ENCODE measurements at places on chromosomes 3 and 15.
A peak's percentile ranks its signal among the peaks of the same experiment; 100 is the strongest.

- DNase-seq, result no peak
Observed at GRCh38 chr3:190577225-190577624, 63.3 kb downstream of the IL1RAP start.

DNA sequence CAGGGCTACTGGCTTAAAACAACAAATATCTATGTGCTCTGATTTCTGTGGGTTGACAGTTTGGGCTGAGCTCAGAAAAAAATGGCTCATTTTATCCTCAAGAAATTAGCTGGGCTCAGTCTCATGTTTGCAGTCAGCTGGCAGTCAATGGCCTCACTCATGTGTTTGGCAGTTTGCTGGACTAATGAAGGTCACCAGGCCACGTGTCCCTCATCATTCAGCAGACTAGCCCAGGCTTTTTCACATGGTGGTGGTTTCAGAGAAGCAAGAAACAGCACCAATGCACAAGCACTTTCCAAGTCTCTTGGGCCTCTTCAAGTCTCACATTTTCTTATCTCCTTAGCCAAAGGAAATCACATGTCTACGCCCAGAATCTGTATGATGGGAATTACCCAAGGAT lies 478.3 kb upstream of the PPP2R3A start:
- no peak for DNase-seq

GRCh38 chr3:166367947-166368533 lies 530.8 kb upstream of the BCHE start:
- DNase-seq, result peak; percentile 33

DNA sequence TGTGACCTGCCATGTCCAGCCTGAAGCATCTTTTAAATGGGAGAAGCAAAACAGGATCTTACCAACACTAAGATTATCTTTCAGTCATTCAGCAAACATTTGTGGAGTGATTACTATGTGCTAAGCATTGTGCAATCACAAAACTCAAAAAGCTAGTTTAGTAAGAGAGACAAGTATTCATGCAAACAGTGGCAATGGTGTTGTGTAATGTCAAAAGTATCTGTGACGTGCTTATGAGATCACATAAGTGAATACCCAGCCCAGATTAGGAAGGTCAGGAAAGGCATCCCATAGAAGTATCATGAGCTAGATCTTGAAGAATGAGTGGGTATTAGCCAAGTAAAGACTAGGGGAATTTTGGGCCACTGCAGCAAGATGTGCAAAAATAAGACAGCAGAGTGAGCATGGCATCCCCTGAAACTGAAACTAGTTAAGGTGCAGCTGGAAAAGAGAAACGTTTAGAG lies 32.1 kb downstream of the SEC62 start:
- DNase-seq, result no peak

- no peak for DNase-seq
Observed at GRCh38 chr15:34993412-34993811, 5.3 kb upstream of the ZNF770 start.

DNA sequence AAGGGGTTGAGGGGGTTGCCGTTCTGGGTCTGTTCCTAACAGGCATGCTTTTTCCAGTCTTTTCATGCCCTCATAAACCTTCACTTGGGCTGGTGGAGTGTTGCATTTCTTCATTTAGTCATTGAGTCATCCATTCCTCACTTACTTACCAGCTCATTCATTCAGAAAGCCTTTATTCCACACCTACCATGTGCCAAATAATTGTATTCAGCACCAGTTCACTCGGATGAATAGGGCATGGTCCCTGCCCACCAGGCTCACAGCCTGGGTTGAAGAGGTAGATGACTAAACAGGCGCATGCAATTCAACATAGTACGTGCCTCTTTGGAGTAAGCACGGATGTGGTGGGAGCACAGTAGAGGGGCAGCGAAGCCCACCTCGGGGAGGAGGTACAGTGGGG lies 35.1 kb upstream of the THSD4 start:
- no peak for DNase-seq

DNA sequence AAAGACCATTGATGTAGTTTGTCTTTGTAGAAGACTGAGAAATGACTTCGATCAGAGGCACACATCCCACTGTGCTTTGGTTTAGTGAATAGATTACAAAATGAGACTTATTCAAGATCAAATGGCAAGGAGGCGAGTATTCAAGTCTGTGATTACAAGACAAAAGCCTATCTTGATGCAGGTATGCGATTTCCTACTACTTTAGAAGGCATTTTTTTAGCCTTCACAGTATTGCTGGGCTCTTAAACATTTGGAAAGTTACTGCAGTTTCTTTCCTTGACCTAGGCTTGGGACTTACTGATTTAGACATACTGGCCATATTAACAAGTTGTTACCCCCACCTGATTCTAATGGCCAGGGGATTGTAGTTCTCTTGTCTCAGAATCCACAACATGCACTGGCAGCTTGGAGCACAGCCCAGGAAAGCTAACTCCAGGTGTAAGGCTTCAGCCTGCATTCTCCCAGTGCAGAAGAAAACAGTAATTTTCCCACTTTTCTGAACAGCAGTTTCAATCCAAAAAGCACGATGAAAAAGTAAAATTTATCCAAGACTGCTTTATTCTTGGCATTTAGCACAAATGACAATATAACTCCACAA lies 311.6 kb downstream of the EPHA6 start:
- DNase-seq, result no peak

GRCh38 chr3:42498791-42499477 lies 3.5 kb upstream of the VIPR1 start:
- no peak for DNase-seq

- DNase-seq, result no peak
Observed at GRCh38 chr3:18396428-18396827, 28.7 kb downstream of the SATB1 start.

DNA sequence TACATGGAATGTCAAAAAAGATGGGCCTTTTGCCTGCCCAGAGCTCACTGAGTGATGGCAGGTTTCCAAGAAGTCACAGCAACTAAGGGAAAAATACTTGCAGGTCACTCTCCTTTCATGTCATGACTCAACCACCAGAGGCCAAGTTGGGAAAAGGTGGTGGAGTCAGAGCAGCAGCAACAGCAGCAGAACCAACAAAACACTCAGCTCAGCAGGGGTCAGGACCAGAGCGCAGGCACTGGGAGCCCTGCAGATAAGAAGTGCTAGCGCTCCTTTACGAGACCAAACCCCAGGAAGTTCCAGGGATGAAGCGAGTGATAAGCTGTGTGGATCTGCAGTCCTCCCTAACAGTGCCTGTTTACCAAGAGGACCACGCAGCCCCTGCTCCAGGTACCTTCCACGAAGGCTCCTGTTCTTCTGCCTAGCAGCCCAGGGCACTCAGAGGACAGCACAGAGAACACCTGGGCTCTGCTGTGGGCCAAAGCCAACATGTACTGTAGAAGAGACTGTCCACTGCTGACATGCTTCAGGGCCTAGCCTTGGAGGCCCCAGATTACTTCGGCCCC lies 26.0 kb downstream of the POC1A start:
- no peak for DNase-seq

- no peak for DNase-seq
Observed at GRCh38 chr15:62272290-62272689, 107.2 kb upstream of the C2CD4B start.

DNA sequence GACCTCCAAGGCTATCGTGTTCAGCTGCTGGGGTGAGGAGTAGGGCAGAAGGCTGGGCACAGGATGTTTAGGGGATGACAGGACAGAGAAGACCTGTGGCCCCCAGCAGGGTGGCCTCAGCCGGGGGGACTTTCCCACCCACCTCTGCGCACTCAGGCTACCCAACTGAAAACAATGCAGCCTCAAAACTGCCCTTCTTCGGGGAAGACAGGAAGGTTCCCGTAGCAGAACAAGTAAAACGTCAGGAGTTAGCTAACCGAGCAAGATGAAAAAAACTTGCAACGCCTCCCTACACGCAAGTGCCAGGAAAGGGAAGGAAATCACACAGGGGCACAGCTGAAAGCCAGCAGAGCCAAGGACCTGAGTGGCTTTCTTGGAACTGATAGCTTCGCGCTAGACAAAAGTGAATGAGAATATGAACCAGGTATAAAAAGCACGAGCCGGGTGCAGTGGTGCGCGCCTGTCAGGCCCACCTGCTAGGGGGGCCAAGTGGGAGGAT lies 38.4 kb upstream of the FURIN start:
- DNase-seq, result peak; percentile 86

DNA sequence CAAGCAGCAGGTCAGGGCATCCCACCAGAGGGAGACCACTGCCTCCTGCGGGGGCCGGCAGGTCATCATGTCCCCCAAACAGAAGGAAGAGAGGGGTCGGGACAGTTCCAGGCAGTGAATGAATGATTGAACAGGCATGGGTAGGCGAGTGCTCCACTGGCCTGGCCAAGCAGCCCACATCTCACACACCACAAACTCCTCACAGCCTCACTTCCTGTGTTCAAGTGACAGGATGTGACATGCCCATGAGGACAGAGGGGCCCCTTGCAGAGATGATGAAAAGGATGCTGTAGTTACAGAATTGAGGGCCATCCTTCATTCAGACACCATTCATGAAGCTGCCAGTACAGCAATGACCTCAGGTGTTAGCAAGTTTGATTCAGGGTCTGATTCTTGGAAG lies 3.7 kb downstream of the IQSEC1 start:
- DNase-seq, result peak; percentile 47

GRCh38 chr15:89112341-89112971 lies 24.2 kb downstream of the ABHD2 start:
- no peak for DNase-seq

- no peak for DNase-seq
Observed at GRCh38 chr3:143307613-143308183, 188.1 kb downstream of the CHST2 start.

- no peak for DNase-seq
Observed at GRCh38 chr3:116285781-116286421, 159.4 kb downstream of the LSAMP start.

DNA sequence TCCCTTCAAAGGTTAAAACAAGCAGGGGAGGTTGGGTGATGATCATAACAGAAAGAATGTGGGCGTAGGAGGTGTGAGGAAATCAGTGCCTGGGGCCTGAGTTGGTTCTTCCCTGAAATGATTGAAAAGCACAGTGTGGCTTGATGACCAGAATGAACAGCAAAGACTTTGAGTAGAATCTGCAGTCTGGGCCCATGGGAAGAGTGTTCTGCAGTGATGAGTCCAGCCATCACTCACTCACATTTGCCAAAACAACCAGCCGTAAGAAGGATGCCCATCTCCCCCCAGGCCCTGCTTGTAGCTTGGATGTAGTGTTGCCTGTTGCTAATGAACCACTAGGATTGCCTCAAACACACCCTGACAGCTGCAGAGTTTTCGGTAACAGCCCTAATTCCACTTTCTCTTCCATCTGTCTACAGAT lies 67.9 kb downstream of the VGLL3 start:
- no peak for DNase-seq

GRCh38 chr3:3860235-3860634 lies 61.0 kb downstream of the LRRN1 start:
- no peak for DNase-seq
